ENCODE measurements at places on chromosomes 5 and 9.

DNA sequence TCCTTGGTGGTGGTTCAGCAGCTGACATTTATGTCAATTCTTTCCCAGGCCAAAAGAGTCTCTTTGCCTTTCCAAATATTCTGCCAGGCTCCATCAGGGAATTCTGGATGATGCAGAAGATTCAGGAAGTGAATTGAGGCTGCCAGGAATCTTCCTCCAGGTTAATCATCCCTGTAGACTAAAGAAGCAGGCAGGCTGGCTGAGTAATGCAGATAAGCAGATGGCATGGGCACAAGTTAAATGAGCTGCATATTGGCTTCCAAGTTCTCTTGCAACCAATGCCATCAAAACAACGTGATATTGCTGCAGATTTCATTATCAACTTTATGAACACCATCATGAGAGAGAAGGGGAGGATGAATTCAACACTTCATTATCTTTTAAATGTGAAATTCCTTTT lies 324.5 kb downstream of the KCNN2 start:
- DNase-seq: no peak

GRCh38 chr9:126408004-126408403 lies 81.4 kb downstream of the MVB12B start:
- DNase-seq: no peak

- no peak for DNase-seq
Observed at GRCh38 chr5:169048181-169049125, 252.5 kb downstream of the SLIT3 start.

DNA sequence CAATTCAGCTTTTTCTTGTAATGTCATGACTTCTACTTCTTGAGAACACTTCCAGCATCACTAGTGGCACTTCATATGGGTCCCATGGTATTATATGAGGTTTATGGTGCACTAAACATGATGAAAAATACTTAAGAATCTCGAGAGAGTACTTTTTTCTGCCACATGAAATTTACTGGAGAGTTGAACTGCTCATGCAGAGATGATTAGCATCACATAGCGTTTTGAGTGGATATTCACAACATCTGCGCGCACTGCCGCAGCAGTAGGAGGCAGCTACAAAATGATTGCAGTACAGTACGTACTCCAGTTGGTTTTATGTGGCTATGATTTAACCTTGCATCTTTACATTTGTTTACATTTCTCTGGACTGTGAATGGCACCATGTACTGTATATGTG lies 14.7 kb downstream of the RAD1 start:
- DNase-seq: no peak

DNA sequence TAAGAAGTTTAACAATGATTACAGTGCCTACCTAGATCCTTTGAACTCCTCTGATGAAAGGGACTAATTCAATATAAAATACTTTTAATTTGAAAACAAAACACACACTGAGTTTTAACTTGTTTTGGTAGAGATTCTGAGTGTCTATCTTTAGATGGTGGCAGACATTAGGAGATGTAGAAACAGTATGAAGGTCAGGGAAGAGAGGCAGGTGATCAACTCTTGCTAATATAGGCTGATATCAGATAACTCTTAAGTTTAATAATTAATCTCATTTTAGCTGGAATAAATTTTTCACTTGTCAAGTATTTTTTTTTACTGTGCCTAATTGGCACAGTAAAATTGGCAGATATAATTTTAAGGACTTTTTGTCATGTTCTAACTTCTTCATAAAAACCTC lies 30.8 kb downstream of the POC5 start:
- no peak for DNase-seq

- DNase-seq: no peak
Observed at GRCh38 chr9:107612136-107612535, 122.6 kb upstream of the KLF4 start.

DNA sequence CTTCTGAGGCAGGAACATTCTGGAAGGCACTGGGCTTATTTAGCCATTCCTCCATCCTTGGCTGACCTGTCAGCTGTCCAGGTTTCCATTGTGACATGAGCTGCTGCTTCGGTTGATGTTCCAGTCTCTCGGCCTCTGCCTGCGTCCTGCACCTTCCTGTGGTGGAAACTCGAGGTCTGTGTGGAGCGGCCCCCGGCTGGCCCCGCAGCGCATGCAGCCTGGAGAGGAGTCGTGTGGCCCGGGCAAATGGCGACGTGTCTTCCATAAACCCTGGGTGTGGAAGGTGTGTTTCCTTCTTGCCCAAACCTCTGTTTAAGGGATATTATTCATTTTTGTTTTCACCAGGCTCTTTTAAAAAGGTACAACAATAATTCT lies 36.5 kb upstream of the SLC9A3 start:
- no peak for DNase-seq

DNA sequence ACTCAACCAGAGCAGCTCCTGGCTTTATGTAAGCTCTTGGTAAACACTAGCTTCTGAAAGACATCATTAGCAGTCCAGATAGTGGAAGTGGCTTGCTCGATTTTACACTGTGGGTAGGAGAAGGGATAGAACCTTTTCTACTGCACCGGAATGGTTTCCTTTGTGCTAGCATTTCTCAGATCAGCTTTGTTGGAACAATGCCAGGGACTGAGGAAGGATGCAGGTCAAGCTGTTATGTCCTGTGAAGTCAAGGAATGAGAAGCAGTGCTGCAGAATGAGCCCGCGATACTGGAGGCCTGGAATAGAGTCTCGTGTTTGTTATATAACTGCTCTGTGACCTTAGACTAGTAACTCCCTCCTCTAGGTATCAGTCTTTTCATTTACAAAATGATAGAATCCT lies 233.6 kb downstream of the GABRB2 start:
- no peak for DNase-seq

Measured in astrocyte of the spinal cord (primary cell).